ENCODE measurements at places on chromosomes 12 and 14.

- DNase-seq, result peak; percentile 92
Measured at GRCh38 chr12:52006726-52007157, at the start of gene TAMALIN. TAMALIN (plus strand) TSS chr12:52006946; CDS start chr12:52007020, 74 bp downstream.

DNA sequence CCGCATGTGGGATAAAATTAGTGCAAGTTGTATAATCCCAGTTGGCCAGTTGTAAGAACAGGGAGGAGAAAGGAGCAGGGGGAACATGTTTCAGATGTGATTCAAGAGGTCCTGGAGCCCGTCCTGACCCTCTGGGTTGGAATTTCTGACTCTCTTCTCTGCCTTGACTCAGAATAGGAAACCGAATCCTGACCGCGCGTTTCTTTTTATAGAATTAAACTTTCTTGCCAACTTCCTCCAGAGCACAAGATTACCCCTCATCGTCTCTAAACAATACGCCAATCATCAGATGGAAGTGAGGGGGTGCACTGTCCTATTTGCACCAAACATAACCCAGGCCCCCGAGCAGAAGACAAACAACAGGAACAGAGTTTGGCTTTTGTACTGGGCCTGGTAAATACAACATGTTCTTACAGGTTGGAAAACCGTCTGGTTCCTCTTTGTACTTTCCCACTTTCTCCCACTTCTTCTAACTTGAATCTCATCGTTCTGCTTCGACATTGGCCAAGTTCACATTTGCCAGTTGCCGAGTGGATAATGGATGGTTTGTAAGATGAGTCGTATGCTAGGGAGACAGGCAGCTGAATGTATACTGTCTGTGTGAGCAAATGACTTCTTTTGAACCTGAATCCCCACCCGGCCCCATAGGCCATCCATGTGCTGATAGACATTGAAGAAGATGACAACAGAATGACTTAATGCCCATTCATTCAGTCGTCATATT is 42.6 kb upstream of the MED13L start:
- peak; percentile 98 for DNase-seq

DNA sequence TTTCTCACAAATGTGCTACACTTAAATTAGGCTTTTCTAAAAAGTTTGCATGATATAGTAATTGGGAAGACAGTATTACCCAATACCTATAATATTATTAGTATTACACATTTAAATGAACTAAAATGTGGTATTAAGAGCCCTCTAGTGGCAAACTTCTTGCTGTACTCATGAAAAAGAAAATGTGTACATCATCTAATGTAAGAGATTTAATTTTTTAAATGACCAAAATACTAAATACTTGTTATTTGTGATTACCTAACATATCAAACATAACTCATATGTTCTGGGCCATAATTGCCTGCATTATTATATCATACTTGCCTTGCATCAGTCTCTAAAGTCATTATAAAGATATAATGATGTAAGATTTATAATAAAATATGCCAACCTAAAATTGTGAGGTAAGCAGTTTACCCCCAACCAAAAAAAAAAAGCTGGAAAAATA is 64.2 kb downstream of the DNAI7 start:
- DNase-seq, result peak; percentile 51

- peak; percentile 1 for DNase-seq
Measured at GRCh38 chr12:17097674-17098073, 491.7 kb upstream of the LMO3 start.

DNA sequence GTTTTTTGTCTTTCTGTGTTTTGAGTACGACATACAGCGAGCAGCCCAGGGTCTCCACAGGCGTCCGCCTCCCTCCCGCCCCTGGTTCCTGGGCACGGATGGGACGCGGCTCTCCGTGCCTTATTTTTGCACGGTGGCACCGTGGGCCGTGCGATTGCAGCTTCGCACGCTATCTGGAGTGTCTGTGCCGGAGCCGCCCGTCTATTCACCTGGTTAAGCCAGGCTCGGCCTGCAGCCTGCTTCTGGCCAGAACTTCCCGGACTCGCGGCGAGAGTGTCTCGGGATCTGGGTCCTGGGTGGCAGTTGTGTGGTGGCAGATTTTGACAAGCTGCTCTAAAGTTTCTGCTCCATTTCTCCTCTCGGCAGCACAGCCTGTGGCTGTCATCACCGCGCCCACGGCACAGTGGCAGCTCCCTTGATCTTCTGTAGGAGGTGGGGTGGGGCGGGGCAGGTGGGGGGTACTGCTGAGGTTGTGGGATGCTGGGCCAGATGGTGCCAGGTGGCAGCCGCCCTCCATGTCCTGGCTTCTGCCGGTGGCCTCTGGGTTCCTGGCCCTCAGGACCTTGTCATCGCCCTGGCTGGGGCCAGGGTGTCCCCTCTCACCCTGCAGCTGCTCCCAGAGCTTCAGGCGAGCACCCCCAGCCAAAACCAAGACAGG is 2.9 kb downstream of the MMP17 start:
- DNase-seq, result peak; percentile 33

DNA sequence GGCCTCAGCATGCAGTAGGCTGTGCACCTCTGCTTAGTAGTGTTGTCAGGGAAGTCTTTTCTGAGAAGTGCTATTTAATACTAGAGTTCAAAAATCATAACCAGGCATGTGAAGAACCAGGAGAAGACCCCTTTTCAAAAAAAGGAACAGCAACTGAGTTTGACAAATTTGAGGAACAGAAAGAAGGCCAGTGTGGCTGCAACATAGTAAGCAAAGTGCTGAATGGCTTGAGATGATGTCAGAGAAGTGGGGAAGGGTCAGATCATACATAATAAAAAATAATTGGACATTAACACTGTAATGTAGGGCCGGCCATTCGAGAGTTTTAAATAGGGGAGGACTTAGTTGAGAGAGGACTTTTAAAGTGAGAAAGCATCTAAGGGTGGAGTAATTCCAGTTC is 11.1 kb upstream of the CNTN1 start:
- no peak for DNase-seq

DNA sequence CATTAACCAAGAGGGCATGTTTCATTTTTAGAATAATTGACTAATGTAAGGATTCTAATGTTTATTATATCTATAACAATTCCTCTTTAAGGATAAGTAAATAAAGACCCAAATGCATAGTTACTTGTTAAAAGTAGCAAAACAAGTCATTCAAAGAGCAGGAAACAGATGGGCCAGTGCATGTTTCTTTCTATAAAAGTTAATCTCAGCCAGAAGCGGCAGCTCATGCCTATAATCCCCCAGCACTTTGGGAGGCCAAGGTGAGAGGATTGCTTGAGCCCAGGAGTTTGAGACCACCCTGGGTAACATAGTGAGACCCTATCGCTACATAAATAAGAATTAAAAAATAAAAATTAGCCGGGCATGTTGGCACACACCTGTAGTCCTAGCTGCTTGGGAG is 391.0 kb upstream of the RGS6 start:
- no peak for DNase-seq

GRCh38 chr14:54652188-54652587 is 85.3 kb downstream of the SAMD4A start:
- DNase-seq, result peak; percentile 99

DNA sequence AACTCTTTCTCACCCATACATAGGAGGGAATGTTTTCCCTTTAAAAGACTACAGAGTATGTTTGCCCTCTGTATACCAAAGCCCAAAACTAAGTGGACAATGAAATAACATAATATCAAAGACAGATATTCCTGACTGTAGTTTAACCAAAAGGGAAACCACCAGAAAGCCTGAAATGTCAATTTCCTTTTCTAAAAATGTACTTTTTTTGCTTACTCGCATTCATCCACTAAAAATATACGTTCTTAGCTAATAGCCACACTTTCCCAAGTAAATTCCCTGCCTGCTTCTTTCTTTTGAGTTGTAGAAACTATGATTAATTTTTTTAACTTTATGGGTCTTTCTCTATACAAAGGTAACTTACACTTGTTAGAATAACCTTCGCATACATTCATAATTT is 280.2 kb downstream of the PDZRN4 start:
- no peak for DNase-seq

DNA sequence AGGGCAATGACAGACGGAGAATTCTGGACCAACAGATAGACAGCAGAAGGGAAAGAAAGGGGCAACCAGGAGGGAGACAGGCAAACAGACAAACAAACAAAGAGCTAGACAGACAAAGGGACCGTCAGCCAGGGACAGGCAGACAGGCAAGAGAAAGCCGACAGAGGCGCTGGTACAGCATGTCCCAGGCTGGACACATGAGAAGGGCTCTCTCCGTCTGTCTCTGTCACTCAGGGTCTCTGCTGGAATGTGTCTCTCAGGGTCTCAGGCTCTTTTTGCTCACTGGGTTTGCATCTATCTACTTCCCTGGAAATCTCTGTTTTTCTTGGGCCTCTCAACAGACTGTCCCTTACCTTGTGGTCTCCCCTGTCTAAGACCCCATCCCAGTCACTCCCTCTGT is 8.2 kb upstream of the SMUG1 start:
- peak; percentile 89 for DNase-seq

- DNase-seq, result peak; percentile 77
Measured at GRCh38 chr12:46554460-46554859, 181.9 kb upstream of the SLC38A2 start.

DNA sequence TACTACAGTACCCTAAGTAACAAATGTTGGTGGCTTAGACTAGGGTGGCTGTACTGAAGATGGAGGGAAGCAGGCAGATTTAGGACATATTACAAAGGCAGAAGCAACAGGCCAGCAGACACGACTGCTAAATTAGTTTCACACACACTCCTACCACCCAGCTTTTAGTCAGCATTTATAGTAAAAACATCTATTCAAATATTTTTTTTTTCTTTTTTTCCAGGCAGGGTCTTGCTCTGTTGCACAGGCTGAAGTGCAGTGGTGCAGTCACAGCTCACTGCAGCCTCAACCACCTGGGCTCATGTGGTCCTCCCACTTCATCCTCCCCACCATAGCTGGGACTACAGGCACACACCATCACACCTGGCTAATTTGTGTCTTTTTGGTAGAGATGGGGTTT is 72.9 kb downstream of the CDK17 start:
- no peak for DNase-seq

- DNase-seq, result no peak
Measured at GRCh38 chr12:8629486-8630033, 16.9 kb upstream of the AICDA start.

GRCh38 chr12:96063046-96063445 is 27.7 kb upstream of the LTA4H start:
- DNase-seq, result peak; percentile 20

GRCh38 chr14:50095895-50096294 is 20.5 kb downstream of the VCPKMT start:
- no peak for DNase-seq

Measured in muscle of leg (tissue), 16 donors.